ENCODE measurements at places on chromosomes 7 and 10. TPM values are rescaled to one million over a fixed set of nuclear protein-coding genes. Genes with fewer than 3 reads are reported as not detected.
A peak's percentile ranks its signal among the peaks of the same experiment; 100 is the strongest.

Gene UCN3
- total RNA-seq, result not detected

Gene LIPJ
- not detected for total RNA-seq

- peaks cover 35% of the 10 kb centered on the region for H3K36me3 ChIP-seq
- H3K4me3 ChIP-seq, result no peak overlapping the region
- H3K27ac ChIP-seq, result no peak overlapping the region
Observed at GRCh38 chr10:97234400-97234799, 48.6 kb upstream of the SLIT1 start.

Gene HSPB1
- total RNA-seq, result 2,037 TPM

DNA sequence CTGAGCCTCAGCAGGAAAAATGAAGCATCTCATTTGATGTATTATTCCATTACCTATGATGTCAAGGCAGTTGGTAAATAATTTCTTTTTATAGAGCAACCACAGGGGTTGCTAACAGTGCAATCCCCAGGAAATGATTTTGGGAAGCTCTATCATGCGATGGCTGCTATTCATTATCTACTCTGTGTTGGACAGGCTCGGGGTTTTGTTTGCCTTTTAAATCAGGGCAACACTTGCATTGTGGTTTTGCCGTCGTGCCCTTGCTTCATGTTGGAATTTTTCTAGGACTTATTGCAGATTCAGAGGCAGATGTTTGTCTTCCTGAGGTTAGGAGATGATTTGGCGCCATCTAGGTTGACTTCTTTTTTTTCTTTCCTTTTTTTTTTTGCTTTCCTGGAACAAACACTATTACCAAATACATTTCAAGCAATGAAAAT lies 128.4 kb downstream of the BICC1 start:
- no peaks in the 10 kb centered on the region for H3K27me3 ChIP-seq
- H3K27ac ChIP-seq, result no peak overlapping the region
- H3K4me1 ChIP-seq, result peaks cover 10% of the 10 kb centered on the region
- no peaks in the 10 kb centered on the region for H3K36me3 ChIP-seq
- no peak for DNase-seq

DNA sequence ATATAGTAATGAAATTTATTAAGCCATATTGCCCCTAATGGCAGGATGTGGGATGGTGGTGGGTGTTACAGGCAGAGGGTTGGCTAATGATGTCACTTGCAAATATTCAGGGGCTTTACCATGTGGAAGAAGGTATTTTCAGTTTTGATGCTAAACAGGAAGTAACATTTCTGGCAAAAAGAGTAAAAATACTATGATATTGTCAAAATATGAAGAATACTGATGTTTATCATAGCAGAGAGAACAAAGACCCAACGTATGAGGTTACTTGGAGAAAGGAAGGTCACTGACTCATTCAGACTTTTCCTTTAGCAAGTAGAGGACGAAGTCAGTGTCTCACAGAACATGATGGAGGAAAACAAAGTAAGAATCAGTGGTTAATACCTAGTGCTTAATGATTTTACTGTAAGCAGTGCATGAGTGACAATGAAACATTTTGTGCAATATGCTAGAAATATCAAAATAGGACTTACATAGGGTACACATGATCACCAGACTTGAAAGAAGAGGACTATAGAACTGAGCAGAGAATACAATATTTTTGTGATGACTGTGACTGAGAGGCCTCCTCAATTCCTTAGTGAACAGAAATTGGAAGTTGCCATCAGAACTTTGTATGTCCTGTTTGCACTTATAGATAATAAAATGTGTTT lies 89.7 kb upstream of the STEAP4 start:
- no peaks in the 10 kb centered on the region for H3K27me3 ChIP-seq
- no peaks in the 10 kb centered on the region for H3K4me1 ChIP-seq
- no peaks in the 10 kb centered on the region for H3K36me3 ChIP-seq
- no peak overlapping the region for H3K27ac ChIP-seq
- DNase-seq, result no peak
- H3K4me3 ChIP-seq, result no peak overlapping the region

- no peak overlapping the region for H3K4me3 ChIP-seq
- H3K27ac ChIP-seq, result no peak overlapping the region
- no peak for DNase-seq
- H3K36me3 ChIP-seq, result no peaks in the 10 kb centered on the region
Observed at GRCh38 chr7:19677180-19677579, 31.7 kb downstream of the POLR1F start.

DNA sequence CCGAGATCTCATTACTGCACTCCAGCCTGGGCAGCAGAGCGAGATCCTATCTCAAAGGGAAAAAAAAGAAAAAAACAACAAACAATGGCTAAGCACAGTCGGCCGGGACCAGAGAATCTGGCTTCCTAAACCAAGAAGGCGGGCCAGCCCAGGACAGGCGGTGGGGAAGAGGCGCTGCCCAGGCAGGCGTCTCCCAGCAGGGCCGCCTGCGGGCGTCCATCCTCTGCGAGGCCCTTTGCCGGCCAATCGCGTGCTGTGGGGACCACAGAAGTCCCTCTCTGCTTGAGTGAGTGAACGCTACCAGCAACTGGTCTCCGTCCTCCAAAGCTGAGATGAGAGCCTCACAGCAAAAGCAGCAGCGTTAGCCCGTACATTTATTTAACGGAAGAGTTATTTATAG lies 14.7 kb upstream of the BMS1 start:
- no peak overlapping the region for H3K4me3 ChIP-seq
- DNase-seq, result no peak
- no peak overlapping the region for H3K27ac ChIP-seq
- H3K36me3 ChIP-seq, result no peaks in the 10 kb centered on the region
- H3K27me3 ChIP-seq, result peaks cover 73% of the 10 kb centered on the region
- no peaks in the 10 kb centered on the region for H3K4me1 ChIP-seq

GRCh38 chr10:77359287-77359691 lies 278.3 kb downstream of the KCNMA1 start:
- H3K27ac ChIP-seq, result no peak overlapping the region
- DNase-seq, result no peak

DNA sequence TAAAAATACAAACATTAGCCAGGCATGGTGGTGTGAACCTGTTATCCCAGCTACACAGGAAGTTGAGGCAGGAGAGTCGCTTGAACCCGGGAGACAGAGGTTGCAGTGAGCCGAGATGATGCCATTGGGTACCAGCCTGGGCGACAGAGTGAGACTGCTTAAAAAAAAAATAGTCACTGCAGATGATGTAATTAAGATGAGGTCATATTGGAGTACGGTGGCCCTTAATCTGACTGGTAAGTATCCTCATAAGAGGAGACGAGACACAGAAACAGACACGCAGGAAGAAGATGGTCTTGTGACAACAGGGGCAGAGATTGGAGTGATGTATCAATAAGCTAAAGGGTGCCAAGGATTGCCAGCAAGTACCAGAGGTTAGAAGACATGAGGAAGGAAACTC lies 156.0 kb downstream of the FAM107B start:
- DNase-seq, result no peak
- no peaks in the 10 kb centered on the region for H3K27me3 ChIP-seq
- no peak overlapping the region for H3K4me3 ChIP-seq
- peaks cover 14% of the 10 kb centered on the region for H3K4me1 ChIP-seq

DNA sequence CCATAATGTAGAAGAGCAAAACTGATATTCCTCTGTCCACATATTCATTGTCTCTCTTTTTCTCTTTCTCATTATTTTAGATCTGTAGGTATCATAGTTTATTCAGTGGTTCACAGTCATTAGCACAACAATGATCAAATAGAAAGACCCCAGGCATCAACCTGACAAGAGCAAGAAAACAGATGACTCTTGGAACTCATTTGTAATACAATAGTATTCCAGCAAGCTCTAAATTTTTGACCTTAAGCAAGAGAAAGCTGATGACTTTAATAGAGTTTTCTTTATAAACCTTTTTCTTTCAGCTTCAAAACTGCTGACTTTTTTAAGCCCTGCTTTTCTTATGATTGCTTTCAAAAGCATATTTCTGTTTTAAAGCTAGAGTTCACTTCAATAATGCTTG lies 507.5 kb upstream of the SORCS1 start:
- no peak overlapping the region for H3K27ac ChIP-seq
- no peaks in the 10 kb centered on the region for H3K27me3 ChIP-seq
- no peak overlapping the region for H3K4me3 ChIP-seq

GRCh38 chr10:20598590-20598989 lies 298.5 kb downstream of the NEBL start:
- H3K36me3 ChIP-seq, result no peaks in the 10 kb centered on the region
- H3K4me3 ChIP-seq, result no peak overlapping the region
- no peak overlapping the region for H3K27ac ChIP-seq
- DNase-seq, result peak; percentile 60
- peaks cover 25% of the 10 kb centered on the region for H3K4me1 ChIP-seq

DNA sequence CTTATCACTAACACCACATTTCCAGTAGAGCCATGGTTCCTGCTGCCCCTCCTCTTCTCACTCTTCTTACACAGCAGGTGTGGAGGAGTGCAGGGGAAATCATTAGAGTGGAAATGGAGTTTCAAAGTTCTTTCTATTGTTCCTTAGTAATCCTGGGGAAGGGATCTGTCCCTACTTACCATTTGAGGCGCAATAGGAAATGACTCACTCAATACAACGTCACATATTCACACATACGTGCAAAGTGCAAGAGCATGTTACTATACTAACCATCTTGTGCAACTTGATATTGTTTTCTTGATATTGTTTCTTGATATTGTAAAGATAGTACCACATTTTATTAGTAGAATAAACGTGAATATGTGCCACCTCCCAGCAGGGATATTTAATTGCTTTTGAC lies 1010.2 kb downstream of the DNAJB9 start:
- no peak for DNase-seq
- H3K4me1 ChIP-seq, result no peaks in the 10 kb centered on the region
- H3K36me3 ChIP-seq, result no peaks in the 10 kb centered on the region
- H3K4me3 ChIP-seq, result no peak overlapping the region
- no peaks in the 10 kb centered on the region for H3K27me3 ChIP-seq
- H3K27ac ChIP-seq, result no peak overlapping the region

GRCh38 chr10:133008736-133009135 lies 66.4 kb upstream of the CFAP46 start:
- peaks cover 32% of the 10 kb centered on the region for H3K27me3 ChIP-seq
- H3K4me3 ChIP-seq, result no peak overlapping the region
- no peaks in the 10 kb centered on the region for H3K36me3 ChIP-seq
- H3K27ac ChIP-seq, result peak overlapping the region; percentile 67

DNA sequence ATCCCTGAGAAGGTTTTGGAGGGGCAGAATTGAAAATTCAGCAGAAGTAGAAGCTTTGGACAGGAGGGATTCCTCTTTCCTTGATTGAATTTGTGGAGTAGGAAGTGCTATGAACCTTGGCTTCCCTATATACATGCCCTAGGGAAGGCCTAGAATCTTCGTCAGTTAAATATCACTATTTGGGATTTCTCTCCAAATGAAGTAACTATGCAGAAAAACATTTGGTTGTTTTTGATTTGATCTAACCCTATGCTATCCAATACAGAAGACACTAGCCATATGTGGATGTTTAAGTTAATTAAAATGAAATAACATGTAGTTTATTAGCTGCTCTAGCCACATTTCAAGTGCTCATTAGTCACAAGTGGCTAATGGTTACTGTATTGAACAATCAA lies 15.7 kb downstream of the ANLN start:
- DNase-seq, result no peak
- H3K4me1 ChIP-seq, result no peaks in the 10 kb centered on the region
- no peak overlapping the region for H3K27ac ChIP-seq
- H3K36me3 ChIP-seq, result no peaks in the 10 kb centered on the region
- no peaks in the 10 kb centered on the region for H3K27me3 ChIP-seq

Gene CALHM3
- total RNA-seq, result not detected

DNA sequence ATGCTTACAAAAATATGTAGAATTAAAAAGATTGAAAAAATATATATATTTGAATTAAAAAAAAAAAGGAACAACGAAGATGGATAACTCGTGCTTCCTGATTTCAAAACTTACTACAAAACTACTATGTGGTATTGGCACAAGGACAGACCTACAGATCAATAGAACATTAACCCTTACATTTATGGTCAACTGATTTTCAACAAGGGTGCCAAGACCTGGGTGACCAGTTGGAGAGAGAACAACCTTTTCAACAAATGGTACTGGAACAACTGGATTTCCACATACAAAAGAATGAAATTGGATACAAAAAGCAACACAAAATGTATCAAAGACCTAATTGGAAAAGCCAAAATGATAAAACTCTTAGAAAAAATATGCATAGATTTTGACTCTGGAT lies 10.1 kb downstream of the AP3M1 start:
- no peak for DNase-seq
- H3K36me3 ChIP-seq, result peaks cover 32% of the 10 kb centered on the region
- H3K27ac ChIP-seq, result no peak overlapping the region
- H3K4me1 ChIP-seq, result peaks cover 18% of the 10 kb centered on the region

Gene SMARCD3
- total RNA-seq, result 104 TPM

- no peak for DNase-seq
- H3K27ac ChIP-seq, result no peak overlapping the region
- H3K27me3 ChIP-seq, result no peaks in the 10 kb centered on the region
- peaks cover 7% of the 10 kb centered on the region for H3K4me1 ChIP-seq
- no peaks in the 10 kb centered on the region for H3K36me3 ChIP-seq
- no peak overlapping the region for H3K4me3 ChIP-seq
Observed at GRCh38 chr10:16835228-16835627, 18.0 kb upstream of the RSU1 start.

DNA sequence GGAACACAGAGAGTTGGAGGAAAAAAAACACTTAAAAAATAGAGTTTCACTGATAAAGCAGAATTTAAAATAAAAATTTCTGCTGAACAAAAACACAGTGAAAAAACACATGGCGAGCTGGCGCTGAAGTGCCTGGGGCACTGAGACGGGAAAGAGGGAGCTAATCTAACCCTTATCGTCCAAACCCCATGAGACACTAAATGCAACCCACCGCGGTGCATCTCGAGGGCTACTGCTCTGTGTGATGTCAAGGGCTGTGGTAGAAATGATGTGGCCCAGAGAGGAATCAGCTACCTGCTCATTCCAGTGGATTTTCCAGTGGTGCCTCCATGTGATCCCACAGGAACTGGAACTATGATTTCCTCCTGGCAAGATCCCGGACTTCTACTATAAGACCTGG lies 499.3 kb downstream of the SUGCT start:
- no peaks in the 10 kb centered on the region for H3K4me1 ChIP-seq
- DNase-seq, result no peak
- no peak overlapping the region for H3K4me3 ChIP-seq
- no peaks in the 10 kb centered on the region for H3K36me3 ChIP-seq
- H3K27me3 ChIP-seq, result no peaks in the 10 kb centered on the region

DNA sequence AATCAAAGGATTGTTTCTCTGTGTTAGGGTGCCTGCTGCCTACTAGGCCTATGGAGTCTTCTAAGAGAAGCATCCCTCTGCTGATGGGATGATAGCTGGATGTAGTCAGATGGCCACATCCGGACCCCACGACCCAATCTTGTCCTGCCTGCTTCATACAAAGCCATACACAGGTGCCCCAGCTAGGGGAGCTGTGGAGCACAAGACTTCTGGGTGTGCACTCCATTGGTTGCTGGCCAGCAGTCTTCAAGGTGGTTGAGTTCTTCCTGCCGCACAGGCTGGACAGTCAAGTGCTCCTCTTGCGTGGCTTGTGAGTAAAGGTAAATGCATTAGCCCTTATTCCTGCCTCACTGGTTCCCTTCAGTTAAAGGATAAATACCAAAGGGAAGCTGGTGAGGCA lies 120.2 kb downstream of the TEX36 start:
- peaks cover 66% of the 10 kb centered on the region for H3K27me3 ChIP-seq
- H3K4me1 ChIP-seq, result no peaks in the 10 kb centered on the region
- H3K4me3 ChIP-seq, result no peak overlapping the region
- no peak for DNase-seq
- no peaks in the 10 kb centered on the region for H3K36me3 ChIP-seq

Measured in left ventricle myocardium inferior (tissue), 1 donor.